Stimulated activated CD8-positive, alpha-beta memory T cell treated with anti-CD3 and anti-CD28 coated beads, Interleukin-7, amount 100 ng/mL, for 4 hours (primary cell): ENCODE measurements at places on chromosomes 7 and 10.

GRCh38 chr7:92830532-92831110 lies 5.8 kb downstream of the CDK6 start:
- no peak for DNase-seq

GRCh38 chr10:58282615-58283014 lies 13.7 kb downstream of the CISD1 start:
- peak; percentile 4 for DNase-seq

- no peak for DNase-seq
Observed at GRCh38 chr10:61321041-61321857, 131.9 kb downstream of the TMEM26 start.

DNA sequence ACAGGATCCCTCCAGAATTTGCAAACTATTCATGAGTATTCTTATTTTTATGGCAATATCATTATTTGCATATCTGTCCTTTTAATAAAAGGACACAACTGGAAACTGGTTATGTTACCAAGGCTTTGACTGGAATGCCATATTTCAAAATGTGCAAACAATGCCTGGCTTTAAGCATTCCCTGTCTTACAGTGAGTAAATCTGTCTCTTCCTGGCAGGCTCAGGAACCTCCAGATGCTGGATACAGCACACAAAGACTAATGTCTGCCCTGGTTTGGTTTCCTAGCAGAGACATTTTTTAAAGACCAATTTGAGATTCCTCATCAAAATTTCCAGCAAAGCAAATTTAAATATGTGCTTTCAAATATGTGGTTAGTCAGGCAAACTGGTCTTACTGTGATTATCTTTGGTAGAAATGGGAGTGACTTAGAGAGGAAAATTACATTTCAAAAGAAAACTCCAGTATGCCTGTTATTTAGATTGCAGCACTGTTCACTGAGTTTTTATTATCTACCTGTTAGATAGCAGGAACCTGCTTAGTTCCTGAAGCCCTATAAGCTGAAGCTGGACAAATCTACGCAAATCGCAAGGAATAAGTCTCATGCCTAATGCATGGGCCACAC lies 31.3 kb downstream of the RNF216 start:
- DNase-seq, result no peak

- DNase-seq, result no peak
Observed at GRCh38 chr10:45403151-45403550, 29.1 kb downstream of the ALOX5 start.

DNA sequence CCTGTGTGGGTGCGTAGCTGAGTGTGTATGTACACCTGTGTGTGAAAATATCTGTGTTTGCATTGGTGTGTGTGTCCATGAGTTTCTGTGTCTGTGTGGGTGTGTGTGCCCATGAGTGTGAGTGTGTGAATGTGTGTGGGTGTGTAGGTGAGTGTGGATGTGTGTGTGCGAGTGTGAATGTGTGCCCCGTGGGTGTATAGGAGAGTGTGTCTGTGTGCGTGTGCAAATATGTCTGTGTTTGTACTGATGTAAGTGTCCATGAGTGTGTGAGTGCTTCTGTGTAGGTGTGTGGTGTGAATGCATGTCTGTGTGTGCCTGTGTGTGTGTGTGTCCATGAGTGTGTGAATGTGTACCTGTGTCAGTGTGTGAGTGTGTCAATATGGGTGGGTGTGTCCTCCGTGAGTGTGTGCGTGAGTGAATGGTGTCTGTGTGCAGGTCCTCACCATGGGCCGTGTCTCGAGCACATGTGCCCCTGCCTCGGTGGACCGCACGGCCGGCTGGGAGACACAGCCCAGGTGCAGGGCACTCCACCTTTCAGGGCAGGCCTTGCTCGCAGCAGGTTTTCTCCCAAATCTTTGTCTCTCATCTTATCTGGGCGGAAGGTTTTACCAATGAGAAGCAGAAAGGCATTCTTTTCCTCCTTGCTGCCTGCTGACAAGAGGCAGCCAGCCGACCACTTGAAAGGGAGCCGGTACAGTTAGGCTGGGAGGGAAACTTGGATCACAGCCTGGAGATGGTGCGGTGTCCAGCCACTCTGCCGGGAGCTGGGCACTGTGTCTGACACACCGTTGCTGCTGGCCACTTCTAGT lies 107.1 kb upstream of the FAM20C start:
- no peak for DNase-seq

- no peak for DNase-seq
Observed at GRCh38 chr10:130458509-130458908, 322.3 kb downstream of the GLRX3 start.

DNA sequence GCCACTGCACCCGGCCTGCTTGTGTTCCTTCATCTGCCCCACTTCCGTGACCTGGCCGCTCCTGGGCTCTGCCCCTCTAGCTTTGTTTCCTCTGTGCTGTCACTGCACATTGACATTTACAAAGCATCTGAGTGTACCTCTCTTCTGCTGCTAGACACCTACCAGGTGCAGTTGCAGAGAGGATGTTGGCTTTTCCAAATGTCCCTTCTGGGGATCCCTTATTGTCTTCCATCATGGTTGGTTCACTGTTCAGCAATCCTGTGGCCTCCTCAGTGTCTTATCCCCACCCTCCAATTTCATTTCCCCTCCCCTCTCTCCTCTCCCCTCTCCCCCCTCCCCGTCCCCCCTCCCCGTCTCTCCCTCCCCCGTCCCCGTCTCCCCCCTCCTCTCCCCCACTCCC lies 13.8 kb downstream of the VWA2 start:
- no peak for DNase-seq

- DNase-seq, result no peak
Observed at GRCh38 chr7:17031906-17032551, 150.2 kb upstream of the AGR3 start.

DNA sequence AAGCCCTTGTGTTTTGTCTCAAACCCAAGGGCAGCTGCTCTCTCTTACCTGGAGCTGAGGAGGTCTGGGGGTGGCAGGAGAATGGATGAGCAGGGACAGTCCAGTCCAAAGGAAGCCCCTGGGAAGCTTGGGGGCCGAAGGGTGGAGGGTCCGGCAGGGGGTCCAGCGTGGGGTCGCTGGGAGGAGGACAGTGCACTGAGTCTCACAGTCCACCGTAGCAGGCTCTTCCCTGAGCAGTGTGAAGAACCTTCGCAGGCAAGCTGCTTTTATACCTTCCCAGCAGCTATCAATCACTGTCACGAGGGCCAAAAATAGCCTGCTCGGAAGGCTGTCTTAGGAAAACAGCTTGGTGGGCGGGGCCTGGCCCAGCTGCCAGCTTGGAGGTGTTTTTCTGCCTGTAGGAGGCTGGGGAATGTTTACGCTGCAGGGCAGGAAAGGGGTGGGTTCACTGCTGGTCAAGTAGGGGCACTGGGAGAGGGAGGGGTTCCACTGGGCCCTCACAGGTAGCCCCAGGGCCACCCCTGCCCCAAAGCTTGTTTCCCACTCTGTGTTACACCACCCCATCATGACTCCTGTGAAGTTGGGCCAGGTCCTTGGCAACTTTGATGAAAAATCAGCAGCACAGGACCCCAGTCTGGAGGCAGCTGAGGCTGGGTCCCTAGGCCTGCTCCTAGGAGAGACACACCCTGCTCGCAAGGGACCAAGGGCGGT lies at the start of gene DEPP1:
TSS of gene DEPP1 (minus strand) at position 240 of the 711 bp plus-strand sequence. CDS start 779 bp downstream, outside the sequence.
- DNase-seq, result no peak

GRCh38 chr7:76356823-76357222 lies 2.0 kb downstream of the YWHAG start:
- DNase-seq, result no peak

DNA sequence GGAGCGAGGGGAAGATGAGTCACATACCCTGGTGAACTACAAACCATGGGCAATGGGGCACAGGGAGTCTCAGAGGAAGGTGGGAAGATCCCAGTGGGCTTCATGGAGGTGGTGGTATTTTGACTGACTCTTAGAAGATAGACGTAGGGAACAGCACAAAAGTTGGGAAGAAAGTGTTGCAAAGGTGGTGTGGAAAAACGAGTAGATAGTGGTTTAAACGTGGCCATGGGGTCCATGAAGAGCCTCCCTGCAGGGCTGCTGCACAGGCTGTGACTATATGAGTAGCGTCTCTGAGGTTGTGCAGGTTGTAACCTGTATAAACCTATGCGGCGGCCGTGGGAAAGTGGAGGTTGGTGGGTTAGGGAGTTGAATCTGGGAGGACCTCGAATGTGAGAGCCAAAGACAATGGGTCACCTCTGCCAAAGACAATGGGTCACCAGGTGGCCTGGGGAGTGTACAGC lies 13.8 kb downstream of the LZTS2 start:
- no peak for DNase-seq

GRCh38 chr7:137342828-137343261 lies 688 bp downstream of the PTN start:
- DNase-seq, result no peak

DNA sequence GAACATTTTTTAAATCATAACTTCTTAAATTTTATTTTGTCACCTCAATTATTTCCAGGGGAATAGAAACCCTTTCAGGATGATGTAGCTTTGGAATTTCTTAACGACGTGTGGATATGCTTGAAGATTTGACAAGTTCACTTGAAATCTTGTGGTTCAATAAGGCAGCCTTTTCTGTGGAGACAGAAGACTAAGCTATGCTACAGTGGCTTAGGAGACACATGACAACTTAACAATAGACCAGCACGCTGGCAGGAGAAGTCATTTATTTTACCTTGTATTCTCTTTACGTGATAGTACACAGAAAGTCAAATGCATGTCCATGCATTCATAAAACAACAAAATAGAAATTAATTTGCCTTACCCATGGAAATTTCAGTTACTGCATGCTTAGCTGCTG lies 181.6 kb downstream of the GRM3 start:
- no peak for DNase-seq

- no peak for DNase-seq
Observed at GRCh38 chr7:28086198-28086597, 94.4 kb downstream of the JAZF1 start.

DNA sequence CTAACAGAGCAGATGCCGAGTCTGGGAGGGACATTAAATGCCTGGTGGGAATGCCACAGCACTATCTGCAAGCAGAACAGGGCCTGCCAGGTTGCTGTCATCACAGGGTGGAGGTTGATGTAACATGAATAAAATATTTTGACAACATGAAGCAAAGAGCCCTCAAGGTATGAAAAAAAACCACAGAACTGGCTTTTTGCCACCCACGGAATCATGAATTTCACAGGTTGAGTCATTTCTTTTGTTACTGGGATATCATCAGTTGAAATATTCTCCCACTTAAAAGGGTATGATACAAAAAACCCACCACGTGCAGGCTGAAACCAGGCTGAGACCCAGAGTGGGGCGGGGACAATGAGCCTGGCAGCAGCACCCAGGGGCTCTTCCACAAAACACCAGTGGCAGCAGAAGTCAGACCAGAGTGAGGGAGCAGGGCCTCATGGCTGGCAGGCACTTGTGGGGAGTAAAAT lies 220.1 kb downstream of the TNS3 start:
- DNase-seq, result no peak

DNA sequence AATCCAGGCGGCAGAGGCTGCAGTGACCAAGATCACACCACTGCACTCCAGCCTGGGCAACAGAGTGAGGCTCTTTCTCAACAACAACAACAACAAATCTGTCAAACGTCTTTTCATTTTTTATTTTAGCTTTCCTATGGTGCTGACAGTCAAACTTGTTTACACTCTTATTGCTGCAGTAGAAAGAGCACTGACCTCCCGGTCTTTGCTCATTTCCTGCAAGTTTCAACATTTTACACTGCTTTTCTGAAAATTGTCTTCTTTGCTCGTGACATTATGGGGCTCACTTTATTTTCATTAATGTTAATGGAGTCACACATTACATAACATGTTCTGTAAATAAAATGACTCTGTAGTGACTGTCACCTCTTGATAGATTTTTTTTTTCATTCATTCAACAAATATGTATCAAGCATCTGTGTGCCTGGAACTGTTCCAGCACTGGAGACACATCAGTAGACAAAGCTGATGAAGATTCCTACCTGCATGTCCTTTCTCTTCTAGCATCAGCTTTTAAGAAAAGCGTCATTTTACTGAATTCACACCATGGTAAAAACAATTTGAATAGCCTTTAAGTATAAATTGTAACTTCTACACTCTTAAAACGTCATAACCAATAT lies 277.3 kb downstream of the CELF2 start:
- DNase-seq, result no peak

DNA sequence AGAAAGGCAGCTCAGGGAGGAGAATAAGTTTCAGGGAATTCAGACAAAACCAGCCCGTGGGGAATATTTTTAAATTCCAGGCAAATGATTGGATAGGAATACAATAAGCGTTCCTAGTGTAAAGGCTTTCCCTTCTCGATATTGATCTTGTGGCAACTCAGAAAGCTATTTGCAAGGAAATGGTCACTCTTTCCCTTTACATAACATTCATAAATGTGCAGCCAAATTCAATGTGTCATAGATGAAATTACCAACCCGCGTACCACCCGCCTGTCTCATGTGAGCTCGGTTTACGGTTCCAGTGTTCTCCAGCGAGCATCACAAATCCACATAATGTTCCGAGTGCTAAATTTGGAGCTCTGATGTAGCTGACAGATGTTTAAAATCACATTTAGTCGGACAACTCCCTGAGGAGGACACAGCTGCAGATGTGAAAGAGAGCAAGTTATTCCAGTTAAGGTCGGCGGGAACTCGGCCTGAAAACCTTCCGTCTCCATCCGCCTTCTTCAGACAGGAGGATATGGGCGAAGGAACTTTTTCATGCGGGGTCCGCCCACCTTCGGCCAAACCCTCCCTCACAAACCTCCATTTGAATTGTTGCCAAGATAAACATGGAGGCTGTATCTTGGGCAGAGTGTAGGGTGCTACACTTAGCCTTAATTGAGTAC lies 327.0 kb downstream of the RNLS start:
- DNase-seq, result no peak

DNA sequence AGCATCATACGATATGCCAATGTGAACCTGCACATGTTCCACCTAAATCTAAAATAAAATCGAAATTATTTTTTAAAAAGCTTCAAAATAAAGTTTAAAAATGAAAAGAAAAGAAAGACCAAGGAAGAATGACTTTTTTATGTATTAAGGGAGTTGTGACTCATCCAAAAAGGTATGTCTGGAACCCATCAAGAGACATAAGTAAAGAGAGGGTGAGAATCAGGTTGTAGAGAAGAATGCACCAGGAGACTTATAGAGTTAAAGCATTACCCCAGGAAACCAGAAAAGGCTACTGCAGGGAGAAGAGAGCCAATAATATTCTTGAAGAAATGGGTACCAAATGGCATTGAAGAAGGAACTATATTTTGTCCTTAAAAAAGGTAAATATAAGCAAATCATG lies 69.8 kb downstream of the CTTNBP2 start:
- DNase-seq, result no peak

DNA sequence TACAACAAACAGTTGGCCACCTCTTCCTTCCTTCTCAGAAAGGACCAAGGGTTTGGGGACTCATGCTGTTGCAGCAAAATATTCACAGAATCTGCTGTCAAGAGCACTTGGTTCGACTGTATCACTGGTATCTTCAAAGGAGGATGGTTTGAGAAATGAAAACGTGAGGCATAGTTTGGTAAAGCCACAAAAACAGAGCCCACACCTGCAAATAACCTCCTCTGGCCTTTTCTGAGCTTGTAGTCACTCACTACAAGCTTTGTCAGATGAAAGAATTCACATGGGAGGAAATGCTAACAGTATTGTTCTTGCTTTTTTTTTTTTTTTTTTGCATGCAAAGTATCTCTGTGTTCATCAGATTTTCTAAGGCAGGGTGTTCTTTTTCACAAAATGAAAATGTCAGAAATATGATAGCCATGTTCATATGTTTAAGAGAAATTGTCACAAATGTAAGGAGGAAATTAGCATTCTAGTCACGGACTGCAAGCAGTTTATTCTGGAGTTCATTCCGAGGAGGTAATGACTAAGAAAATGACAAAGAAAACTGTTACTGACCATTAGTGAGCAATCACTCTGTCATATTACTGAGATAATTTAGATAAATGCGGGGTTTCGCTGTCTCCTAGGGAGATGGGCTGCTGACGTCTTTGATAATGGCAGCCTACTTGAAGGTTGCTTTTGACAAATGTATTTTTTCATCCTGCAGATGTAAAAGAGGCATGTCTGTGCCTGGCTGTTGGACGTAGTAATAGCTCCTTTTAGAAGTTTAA lies 117.8 kb upstream of the MYO3A start:
- no peak for DNase-seq
